Dermis microvascular lymphatic vessel endothelial cell (primary cell): ENCODE measurements at places on chromosomes 16 and 17. TPM values are rescaled to one million over a fixed set of nuclear protein-coding genes. Genes with fewer than 3 reads are reported as not detected.

The NRN1L gene
- total RNA-seq, result 0.13 TPM in 2 replicates

The PPP1R1B gene
- not detected in 2 replicates for total RNA-seq

The ARL17B gene
- total RNA-seq, result 1.3 and 3.8 TPM in 2 replicates

- no peak for DNase-seq
These were observed 442.3 kb upstream of the MON1B start for GRCh38 chr16:76748461-76749348.

- no peak for DNase-seq
These were observed 40.5 kb upstream of the RASD1 start for GRCh38 chr17:17536702-17537101.

DNA sequence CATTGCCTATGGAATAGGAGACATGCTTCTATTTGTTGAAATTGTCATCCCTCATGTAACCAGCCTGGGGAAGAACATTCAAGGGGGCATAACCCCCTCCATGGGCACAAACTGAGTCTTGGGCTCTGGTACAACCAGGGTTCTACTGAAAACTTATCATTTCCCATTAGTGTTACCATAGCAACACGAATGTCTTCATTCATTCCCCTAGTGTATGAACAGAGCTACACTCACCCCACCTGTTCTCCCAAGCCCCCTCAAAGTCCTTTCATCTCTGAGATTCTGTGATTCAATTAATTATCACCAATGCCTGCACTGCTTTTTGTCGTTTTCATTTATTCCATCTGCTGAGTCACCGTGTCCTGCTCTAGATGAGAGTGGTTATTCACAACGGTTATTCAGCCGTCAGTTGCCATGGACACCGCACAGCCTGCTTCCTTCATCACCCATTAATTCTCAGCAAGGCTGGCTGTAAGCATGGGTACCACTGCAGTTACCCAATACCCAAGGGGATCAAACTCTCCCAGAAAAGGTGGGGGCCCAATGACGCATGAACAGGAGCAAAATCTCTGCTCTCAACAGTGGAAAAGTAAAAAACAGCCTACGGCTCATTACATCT, 1.6 kb upstream of the GAST start:
- DNase-seq, result peak; percentile 59

DNA sequence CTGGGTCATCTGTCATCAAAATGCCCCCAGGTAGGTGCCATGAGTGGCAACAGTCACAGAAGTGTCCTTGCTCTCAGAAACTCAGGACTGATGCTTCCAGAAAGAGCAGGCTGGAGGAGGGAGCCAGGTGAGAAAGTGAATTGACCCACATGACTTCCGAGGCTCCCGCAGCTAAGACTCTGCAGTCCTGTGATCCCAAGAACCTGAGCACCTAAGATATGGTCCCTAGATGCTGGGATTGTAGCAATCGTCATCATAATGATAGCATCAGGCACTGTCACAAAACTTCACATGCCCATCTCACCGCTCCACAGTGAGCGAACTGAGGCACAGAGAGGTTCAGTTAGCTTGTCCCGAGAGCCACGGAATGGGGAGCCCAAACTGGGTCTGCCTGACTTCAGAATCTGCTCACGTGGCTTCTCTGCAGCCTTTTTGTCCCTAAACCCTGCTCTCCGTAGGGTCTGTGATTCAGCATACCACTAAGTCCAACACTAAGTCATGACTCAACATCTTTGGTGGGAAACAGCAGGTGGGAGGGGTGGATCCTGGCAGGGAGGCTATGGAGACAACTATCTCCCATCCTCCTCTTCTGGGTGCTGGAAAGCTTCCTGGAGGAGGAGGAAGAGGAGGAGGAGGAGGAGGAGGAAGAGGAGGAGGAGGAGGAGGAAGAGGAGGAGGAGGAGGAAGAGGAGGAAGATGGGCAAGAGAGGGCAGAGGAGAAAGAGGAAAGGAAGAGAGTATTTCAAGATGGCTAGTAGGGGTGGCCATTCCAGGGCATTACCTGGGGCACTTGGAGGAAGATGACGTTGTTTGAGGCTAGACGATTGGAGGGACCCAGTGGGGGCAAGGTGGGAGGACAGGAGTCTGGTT, 55.5 kb upstream of the DLX4 start:
- no peak for DNase-seq

GRCh38 chr17:64573214-64573613, 66.4 kb downstream of the CEP95 start:
- DNase-seq, result no peak

- DNase-seq, result no peak
These were observed 8.2 kb downstream of the PSMD7 start for GRCh38 chr16:74304835-74305176.
